Natural killer cell treated with Interleukin-12 subunit alpha and Interleukin-12 subunit beta and Interleukin-15 and Interleukin-18, amount 100 ng/mL, for 72 hours (primary cell): ENCODE measurements at places on chromosomes 6 and 20. TPM values are rescaled to one million over a fixed set of nuclear protein-coding genes. Genes with fewer than 3 reads are reported as not detected.

GRCh38 chr6:139355777-139356445 lies 18.5 kb downstream of the CITED2 start:
- no peak for DNase-seq

GRCh38 chr6:56838965-56839364 lies 115.9 kb upstream of the BEND6 start:
- no peak for DNase-seq

DNA sequence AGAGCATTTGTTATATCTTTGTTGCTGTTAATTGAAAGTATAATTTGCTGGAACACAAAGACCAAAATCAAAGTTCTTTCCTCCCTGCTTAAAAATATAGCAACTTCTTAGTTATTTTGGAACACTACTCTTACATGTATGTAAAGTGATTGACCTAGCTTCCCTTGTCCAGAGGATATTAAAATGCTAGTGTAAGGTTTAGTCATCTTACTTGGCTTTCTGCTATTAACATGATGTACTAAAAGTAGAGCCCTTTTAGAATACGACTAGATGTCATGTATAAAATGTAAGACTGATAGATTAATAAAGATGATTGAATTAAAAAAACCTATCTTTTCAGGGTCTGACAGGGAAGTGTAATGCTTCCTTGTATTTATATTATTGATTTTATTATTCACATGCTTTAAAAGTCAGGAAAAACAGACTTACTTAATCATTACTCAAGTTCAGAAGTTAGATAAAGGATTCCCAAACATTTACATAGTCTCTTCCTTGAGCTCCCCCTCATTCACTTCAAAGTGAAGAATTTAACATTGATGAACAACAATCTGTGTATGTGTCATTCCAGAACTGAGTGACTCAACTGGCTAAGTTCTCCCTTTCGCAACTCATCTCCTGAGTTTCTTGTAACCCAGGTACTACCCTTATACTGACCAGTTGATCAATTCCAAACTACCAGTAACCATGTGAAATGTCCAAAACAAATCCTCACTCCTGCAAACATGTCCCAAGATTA lies 50.9 kb downstream of the BTBD9 start:
- DNase-seq, result no peak

- DNase-seq, result no peak
Measured at GRCh38 chr20:10902576-10903282, 228.9 kb upstream of the JAG1 start.

DNA sequence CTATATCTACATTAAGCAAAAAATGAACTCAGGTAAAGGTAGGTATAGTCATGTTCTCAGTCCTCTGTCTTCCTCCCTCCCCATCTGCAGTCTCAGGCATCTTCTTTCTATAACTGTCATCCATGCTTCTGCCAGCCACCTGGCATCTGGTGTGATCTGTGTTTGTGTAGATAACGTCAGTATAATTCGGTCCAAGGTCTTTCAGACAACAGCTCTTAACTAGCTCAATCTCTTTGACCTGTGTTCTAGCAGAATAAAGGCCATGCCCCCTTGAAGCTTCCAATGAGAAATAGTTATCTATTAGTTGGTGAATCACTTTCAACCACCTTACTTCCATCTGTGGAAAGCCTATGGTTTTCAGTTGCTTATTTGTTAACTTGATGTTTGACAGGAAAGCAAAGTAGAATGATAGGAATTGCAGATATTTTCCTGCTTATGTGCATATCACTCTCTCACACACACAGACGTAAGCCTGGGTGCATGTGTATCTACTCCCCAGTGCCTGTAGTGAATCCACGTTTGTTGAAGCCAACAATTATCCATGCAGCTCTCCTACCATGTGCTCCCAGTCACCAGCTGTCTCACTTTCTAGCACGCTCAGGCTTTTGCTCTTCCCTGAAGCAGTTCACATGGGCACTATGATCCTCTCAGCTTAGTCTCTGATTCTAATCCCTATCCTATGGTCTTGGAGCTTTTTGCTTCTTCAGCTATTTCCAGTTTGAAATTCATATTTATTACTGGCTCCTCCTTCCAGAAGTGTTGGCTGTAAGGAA lies 433.7 kb upstream of the MANEA start:
- DNase-seq, result no peak

DNA sequence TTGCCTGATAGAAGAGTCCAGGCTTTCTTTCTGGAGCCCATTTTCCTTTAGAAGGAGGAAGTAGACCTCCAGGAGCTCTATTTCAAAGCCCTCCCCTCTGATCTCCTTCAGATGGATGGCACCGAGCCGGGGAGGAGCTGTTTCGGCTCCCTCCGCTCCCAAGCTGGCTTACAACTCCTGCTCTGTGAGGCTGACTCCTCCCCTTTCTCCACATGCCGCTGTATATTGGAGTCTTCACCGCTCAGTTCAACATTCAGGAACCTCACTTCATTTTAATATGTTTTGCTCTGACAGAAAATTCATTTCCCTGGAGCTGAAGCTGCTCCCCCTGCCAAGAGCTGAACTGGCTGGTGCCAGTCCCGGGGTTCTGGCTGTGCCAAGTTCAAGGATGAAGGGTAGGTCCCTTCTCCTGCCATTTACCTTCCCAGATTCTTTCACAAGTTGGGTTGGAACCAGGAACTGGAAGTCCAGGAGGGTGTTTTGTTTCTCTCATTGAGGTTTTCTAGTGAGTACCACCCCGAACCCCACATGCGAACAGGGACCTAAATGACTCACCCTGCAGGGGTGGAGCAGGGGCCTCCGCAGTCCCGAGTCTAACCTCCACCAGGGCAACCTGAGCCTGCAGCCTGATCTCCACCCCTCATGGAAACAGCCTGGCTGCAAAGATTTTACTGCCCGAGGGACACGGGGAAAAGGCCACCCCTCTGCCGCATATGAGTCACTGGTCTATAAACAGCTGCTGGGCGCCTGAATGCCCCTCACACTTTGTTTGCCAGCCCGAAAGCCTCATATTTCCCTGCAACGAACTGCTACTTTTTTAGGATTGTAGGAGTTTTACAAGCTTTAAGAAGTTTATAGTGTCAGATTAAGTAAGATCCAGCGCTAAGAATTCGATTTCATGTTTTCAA lies 68.6 kb upstream of the FOXA2 start:
- DNase-seq, result no peak

GRCh38 chr20:2520617-2521016 lies 11.9 kb upstream of the ZNF343 start:
- no peak for DNase-seq

DNA sequence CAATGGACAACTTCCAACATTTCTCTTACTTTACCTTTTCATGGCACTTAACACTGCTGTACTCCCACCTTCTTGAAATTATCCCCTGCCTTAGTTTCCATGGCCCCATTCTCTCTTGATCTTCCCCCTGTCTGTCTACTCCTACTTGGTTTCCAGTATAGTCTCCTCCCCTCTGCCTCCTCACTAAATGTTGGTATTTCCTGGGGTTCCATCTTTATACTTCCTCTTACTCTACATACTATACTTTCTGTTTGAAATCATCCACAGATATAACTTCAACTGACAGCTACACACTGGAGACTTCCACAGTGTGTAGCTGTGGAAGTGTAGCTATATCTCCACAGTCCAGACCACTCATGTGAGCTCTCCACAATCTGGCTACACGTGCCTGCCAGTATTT lies 13.5 kb downstream of the ZHX3 start:
- no peak for DNase-seq

DNA sequence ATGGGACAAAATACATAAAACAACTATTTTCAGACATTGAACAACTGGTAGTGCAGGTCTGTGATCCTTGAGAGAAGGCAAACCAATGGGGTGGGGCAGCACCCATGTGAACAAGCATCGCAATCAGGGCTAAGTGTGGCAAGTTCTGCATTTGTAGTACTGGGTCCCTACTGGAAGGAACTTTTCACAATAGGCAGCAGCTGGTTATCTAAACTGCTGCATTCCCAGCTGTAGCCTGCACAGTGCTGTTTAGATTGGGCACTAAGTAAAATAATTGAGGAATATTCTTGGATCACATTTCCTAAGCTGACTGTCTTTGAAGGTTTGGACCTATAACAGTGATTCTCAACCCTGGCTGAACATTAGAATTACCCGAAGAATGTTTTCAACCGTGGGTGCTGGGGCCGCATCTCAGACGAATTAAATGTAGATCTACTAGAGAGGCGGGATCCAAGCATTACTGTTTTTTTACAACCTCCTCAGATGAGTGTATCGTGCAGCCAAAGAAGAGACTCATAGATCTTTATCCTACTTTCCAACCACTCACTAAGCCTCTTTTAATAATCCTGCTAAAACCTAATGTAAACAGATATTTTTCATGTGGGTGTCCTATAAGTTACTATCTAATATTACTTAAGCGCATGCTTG lies 12.4 kb upstream of the MAP3K4 start:
- DNase-seq, result no peak

- no peak for DNase-seq
Measured at GRCh38 chr6:148972481-148972880, 225.7 kb downstream of the UST start.

- DNase-seq, result no peak
Measured at GRCh38 chr20:2276015-2276414, 19.8 kb upstream of the TGM3 start.

DNA sequence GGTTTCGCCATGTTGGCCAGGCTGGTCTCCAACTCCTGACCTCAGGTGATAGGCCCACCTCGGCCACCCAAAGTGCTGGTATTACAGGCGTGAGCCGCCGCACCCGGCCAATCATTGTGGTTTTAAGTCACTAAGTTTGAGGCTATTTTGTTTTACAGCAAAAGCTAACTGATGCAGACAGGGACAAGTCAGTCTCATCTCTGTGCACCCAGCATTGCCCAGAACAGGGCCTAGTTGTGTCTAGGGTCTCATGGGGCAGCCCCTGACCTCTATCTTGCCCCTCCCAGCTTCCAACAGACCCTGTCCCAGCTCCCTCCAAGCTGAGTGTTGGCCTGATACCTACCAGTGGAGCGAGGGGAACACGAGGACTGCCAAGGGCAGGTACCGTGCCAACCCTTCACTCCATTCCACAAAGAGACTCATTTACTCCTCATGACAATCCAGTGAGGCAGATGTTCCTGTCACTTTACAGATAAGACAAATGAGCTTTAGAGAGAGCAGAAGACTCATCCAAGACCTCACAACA lies 8.9 kb upstream of the RBCK1 start:
- no peak for DNase-seq

- DNase-seq, result no peak
Measured at GRCh38 chr20:36821964-36822437, 48.4 kb upstream of the DSN1 start.

DNA sequence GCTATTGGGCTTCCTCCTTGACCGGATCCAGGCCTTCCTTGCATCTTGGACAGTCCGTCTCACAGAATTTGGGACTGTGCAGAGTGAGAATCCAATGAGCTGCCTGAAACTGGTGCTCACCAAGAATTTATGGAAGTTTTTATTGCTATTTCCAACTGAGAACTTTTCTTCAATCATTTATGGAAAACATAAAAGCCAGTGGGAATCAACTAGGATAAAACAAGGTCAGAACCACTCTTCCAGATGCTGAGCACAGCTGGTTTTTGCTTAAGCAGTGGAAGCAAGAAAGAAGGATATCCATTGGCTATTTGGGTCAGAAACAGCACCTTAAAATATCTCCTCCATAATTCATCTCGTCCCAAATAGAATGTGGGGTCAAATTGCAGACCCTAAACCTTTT lies 74.2 kb downstream of the CD83 start:
- DNase-seq, result no peak

GRCh38 chr20:32467506-32468312 lies 109.6 kb downstream of the ASXL1 start:
- DNase-seq, result no peak

DNA sequence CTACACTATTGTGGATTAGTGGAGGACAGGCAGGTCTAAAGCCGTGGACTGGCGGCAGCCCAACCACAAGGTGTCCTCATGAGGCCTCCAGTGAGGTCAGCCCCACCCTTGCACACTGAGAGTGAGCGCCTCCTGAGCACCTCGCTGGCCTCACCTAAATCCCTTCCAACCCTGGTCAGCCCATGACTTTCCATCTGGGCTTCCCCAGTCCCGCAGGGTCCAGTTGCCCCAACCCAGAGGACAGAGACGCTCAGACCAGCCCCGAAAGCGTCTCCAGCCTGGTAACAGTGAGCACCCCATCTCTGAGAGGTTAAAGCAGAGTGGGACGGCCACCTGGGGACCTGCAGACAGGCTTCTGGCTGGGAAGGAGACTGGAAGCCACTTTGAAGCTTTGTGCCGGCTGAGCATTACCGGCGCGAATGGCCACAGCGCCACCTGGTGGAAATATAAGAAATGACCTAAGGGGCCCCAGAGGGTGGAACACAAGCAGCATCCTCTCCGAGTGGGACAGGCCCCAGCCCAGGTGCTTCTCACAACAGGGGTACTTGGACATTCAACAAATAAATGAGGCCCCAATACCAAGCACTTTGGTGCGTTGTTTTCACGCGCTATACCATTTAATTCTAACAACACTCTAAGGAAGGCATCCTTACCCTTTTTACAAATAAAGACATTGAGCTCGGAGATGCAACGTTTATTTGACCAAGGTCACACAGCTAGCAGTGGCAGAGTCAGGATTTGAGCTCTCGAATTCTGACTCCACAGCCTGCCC lies 65.7 kb upstream of the TOP1 start:
- peak; percentile 83 for DNase-seq

DNA sequence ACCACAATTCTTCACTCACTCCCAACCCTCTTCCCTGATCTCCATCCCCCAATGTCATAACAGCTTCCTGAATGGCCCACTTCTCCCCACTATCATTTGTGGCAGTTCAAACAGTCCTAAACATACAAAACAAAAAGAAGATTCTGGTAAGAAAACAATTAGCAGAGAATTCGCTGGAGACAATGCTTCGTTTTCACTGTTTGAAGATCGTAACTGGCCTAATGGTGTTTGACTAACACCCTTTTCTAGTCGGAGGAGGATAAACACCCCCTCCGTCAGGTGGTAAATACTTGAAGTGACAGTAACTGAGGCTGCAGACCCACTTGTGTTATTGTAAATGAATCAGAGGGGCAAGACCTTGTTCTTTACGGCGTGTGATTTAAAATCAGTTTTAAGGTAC lies 3.8 kb downstream of the EYA2 start:
- DNase-seq, result no peak

DNA sequence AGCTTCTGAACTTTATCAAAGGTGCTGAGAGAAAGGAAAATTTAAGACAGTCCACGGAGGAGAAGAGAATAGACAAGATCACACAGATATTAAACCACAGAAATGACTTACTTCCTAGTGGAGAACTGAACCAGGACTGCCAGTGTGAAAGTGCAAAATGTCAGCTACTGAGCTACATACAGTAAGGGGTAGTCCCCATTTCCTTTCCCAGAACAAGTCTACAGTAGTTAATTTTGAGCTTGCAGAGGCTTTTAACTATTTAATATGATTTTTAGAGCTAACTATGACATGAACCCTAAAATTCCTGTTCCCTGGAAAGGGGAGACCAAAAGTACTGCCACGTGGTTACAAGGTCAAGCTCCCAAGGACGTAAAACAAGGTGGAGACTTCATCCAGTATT lies 45.1 kb downstream of the CEP85L start:
- DNase-seq, result no peak

The POU5F1 gene
- 0.21 TPM for total RNA-seq

The SNRPB gene
- total RNA-seq, result 316 TPM

The SYCP2 gene
- 1.4 TPM for total RNA-seq

The HSPA12B gene
- not detected for total RNA-seq

The NFATC2 gene
- 97.1 TPM for total RNA-seq

The VNN1 gene
- 0.83 TPM for total RNA-seq

The NRN1 gene
- total RNA-seq, result 0.95 TPM

The KCNK16 gene
- total RNA-seq, result not detected

The SAPCD1 gene
- 9.2 TPM for total RNA-seq

The PXT1 gene
- 0.31 TPM for total RNA-seq

The ADGRF4 gene
- total RNA-seq, result not detected
